NT2/D1 (cell line): ENCODE measurements at places on chromosomes 5 and 9.

DNA sequence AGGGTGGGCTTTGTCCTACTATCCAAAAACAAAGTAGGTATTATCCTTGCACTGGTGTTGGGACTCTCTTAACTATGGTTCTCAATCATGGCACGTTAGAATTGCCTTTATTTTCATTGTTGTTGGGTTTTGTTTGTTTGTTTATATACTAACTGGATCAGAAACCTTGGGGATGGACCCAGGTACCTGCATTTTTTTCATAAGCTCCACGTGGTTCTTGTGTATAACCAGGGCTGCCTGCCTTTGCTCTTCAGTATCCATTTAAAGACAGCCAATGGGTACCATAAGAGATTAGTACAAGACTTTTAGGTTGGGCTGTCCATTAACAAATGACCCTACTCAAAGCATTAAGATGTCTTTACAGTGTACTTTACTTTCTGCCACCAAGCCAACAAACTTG, 2.5 kb upstream of the SSBP2 start:
- DNase-seq, result no peak

DNA sequence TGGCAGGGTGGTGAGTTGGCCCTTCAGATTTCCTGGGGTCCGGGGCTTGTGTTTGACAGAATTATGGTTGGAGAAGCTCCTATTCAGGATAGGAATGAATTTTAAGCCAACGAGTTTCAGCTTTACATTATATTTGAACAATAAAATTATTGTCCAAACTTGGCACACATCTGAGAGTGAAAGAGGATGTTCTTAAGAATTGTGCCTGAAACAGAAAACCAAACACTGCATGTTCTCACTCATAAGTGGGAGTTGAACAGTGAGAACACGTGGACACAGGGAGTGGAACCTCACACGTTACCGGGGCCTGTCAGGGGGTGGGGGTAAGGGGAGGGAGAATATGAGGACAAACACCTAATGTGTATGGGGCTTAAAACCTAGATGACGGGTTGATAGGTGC, 111.8 kb upstream of the ACTBL2 start:
- no peak for DNase-seq

GRCh38 chr5:133691448-133691847, 79.1 kb upstream of the FSTL4 start:
- no peak for DNase-seq

- no peak for DNase-seq
Observed at GRCh38 chr9:76680716-76681425, 83.4 kb upstream of the PCA3 start.

- DNase-seq, result no peak
Observed at GRCh38 chr9:134571326-134571931, 70.2 kb upstream of the COL5A1 start.

DNA sequence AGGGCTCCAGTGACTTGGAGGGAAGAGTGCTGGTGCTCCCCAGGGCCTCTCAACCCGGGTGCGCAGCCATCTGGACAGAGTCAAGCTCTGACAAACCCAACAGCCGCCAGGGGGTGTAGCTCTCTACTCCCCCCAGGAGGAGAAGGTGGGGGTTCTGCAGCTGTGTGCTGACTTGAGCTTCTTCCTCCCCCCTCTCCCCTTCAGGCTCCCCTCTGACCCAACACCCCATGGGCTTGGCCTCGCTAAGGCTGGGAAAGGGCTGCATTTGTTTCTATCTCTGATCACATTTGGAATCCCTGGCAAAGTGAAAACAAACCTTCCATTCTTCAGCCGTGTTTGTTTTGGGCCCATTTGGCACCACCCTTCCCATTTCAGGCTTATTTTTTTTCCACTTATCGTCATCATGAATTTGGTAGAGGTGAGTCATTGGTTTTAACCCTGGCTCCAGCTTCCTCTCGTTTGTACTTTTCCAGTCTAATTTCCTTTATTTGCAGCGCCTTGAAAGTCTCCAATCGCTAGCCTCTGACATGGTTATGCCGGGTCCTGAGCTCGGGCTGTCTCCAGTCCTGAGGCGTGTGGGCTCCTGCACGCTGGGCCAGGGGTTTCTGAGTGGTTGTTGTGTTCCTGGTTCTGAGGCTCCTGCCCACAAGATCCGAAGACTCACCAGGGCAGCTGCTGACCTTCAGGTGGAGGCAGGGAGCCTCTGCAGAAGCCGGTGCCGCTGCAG, 36.1 kb downstream of the DAP start:
- no peak for DNase-seq

DNA sequence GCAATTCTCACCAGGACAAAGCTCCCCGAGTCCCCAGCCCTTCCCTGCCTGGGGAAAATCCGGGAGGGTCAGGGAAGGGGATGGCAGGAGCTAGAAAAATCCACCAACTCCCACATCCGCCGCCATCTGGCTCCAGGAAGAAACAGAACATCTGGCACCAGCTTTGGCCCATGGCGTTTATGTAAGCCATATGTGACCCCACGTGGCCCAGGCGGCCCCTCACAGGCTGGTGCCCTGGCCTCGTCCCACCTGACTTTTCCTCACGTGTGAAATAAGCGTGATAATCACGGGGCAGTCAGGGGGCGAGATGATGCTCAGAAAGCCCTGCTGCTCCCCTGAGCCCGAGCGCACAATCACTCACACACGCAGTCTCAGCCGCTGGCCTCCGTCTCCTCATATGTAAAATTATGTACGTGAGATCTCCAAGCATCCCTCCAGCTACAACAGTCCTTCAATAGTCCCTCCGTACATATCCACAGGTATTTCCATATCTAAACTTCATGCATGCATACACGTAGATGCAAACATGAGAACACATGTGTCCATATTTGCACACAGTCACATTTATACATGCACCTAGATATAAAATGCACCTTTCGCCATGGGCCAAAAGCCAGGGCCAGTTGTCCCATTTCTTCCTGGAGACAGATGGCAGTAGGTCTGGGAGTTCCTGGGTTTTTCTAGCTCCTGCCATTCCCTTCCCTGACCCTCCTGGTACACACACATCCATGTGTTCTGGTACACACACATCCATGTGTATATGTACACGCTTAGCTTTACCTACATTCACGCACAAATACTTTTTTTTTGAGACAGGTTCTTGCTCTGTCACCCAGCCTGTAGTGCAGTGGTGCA, 28.9 kb downstream of the PLPP7 start:
- DNase-seq, result no peak

DNA sequence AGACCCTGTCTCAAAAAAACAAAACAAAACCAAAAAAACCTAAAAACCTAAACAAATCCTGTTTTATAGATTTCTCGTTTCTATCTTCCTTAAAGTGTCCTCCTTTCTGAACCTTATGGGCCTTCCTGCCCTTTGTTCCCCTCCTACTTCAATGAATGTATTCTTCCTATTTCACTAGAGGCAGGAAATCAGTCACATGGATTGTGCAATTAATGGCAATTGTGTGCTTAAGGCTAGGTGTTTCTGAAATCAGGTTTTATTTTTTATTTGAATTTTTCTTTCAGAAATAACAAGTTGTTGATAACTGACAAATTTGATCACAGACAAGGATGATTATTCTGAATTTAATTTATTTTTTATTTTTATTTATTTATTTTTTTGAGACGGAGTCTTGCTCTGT, 220.6 kb upstream of the SEMA6A start:
- DNase-seq, result no peak

GRCh38 chr9:13735181-13735580, 455.7 kb upstream of the MPDZ start:
- no peak for DNase-seq

DNA sequence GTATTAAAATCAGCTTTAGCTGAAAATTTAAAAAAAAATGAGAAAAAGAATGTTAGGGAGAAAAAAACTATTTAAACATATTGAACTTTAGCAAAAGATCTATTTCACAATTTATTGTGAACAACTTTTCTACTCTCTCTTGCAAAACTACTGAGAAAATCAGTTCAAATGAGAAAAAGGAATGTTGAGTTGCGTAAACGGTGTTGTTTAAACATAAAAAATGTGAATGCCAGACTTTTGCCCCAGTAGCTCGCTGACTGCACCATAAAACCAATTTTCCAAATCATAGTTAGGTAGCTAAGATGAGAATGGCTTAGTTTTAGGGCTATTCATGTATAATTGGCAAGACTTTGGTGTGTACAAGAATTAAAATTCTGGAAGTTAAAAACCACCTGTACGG, 13.4 kb upstream of the RAD23B start:
- DNase-seq, result no peak

- DNase-seq, result no peak
Observed at GRCh38 chr5:39368116-39368515, 3.8 kb upstream of the C9 start.

- no peak for DNase-seq
Observed at GRCh38 chr9:76399856-76400255, 5.6 kb upstream of the RFK start.

DNA sequence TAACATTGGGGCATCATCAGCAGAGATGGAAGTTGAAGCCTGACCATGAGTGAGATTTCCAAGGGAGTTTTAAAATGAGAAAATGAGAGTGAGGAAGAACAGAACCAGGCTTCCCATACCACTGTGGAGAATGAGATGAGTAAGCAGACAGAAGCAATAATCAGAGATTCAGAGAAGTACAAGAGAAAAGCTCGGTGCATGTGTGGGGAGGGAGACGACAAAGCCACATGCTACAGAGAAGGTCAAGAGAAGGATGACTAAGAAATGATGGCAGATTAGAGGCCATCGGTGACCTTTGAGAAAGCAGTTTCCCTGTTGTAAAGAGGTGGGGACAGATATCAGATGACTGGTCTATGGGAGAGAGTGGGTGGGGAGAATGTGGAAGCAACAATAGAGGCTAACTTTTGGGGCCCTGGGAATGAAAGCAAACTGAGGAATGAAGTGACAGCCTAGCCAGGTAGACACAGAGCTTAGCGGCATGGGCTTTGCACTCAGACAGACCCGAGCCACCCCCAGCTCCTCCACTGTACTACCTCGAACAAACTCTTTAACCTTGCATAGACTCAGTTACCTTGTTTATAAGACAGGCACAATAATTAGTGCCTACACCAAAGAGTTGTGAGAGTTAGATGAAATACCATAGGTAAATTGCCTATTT, 207.7 kb downstream of the PIK3R1 start:
- no peak for DNase-seq

GRCh38 chr5:14545862-14546261, 35.7 kb upstream of the OTULINL start:
- DNase-seq, result no peak

GRCh38 chr5:148989567-148989966, 73.3 kb downstream of the SH3TC2 start:
- DNase-seq, result no peak

- no peak for DNase-seq
Observed at GRCh38 chr9:3532158-3532557, 6.4 kb upstream of the RFX3 start.

DNA sequence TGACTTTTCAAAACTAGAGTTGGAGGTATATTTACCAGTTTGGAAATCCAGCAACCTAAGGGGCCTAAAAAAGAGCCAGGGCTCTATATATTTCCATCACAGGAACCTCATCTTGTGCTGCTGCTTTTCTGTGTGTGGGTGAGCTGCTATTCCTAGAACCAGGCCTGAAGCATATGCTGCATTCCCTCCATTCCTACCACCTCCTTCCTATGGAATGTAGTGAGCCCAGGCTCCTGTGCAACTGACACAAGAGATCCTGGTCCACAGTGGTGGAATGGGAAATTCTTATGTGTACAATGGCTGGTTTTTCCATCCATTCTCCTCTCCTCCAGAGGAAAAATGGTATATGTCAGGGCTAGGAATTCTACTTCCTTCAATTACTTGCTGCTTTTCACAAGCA, 39.1 kb downstream of the SPEF2 start:
- peak; percentile 11 for DNase-seq

- no peak for DNase-seq
Observed at GRCh38 chr5:107211630-107212029, 459.1 kb downstream of the EFNA5 start.

DNA sequence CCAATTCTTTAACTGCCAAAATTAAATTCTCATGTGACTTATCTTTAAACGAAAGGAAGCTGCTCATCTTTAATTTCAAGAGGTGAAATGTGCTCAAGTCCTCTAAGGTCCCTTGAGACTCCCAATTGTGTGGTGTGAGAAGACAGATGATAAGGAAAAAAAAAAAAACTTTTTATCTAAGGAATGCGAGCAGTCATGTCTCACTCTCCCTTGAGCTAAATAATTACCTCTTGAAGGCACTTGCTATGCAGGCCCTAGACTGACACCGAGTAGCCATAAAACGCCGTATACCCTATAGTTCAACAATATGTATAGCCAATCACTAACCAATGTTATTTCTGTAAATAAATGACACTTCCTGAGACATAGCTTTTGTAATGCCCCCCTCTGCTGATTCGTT, 1.5 kb upstream of the DTWD2 start:
- DNase-seq, result no peak

GRCh38 chr9:27182421-27182820, 73.4 kb downstream of the TEK start:
- no peak for DNase-seq

DNA sequence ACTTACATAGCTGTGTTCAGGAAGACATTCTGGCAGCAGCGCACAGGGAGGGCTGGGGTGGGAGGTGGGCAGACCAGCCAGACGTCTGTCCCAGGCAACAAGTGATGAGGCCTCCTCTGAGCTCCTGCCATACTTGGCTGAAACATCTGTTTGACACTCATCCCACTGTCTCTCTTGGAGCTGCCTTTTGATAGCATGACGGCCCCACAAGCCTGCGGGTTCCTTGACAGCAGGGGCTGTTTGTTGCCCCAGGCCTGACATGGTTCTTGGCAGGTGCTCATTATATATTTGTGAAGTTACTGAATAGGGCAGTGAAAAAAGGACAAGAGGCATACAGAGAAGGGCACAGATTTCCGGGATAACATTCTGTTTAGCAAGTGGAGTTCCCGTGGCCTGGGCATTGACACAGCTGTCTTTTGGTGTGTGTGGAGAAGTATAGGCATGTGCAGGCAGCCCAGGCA, 22.2 kb upstream of the B4GALT1 start:
- DNase-seq, result no peak

DNA sequence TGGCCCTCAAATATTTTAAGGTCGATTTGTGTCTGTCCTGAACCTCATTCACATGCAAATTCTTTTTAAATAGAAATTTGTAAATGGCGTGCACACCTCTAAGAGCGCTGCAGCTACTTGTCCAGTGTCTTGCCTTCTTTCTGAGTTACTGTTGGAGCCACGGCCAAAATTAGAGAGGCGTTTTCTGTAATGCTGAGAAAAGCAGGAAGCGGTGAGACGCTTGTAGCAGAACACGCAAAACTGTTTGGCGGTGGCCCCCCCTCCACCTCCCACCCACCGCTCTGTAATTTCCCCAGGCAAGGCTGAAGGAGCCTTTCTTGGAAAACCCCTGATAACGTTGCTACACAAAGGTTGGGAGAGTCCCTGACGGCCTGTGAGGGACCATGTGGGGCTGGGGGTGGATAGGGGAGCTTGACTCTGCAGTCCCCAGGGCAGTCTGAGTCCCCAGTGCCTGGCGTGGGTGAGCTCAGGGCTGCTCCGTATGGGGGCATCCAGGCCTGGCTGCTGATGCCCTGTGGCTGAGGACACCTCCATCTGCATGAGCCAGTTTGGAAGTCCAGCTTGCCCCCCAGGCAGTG, 96.5 kb downstream of the GADD45G start:
- DNase-seq, result no peak

- no peak for DNase-seq
Observed at GRCh38 chr5:76754668-76755078, 38.7 kb downstream of the F2R start.
